Activated naive CD4-positive, alpha-beta T cell treated with anti-CD3 and anti-CD28 coated beads for 36 hours (primary cell): ENCODE measurements at places on chromosomes 5 and 9. TPM values are rescaled to one million over a fixed set of nuclear protein-coding genes. Genes with fewer than 3 reads are reported as not detected.

DNA sequence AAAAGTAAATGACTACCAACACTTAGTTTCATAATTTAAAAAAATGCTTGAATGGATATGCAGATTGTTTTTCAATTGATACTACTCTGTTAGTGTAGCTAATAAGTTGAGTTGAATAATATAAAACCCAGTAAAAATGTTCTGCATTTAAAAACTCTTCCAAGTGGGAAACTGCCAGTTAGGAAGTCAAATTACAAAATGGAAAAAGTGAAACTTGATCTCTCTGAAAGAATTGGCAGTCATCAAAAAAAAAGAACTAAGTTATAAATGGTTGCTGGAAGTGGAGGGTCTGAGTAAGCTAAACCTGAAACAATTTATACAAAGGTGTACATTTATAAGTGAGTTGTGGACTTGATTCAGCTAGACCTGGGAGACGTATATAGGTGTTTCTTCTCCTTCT lies 52.4 kb downstream of the VCAN start:
- no peaks in the 10 kb centered on the region for H3K4me1 ChIP-seq
- no peak for DNase-seq
- no peaks in the 10 kb centered on the region for H3K36me3 ChIP-seq
- H3K27me3 ChIP-seq = peaks cover 6% of the 10 kb centered on the region

DNA sequence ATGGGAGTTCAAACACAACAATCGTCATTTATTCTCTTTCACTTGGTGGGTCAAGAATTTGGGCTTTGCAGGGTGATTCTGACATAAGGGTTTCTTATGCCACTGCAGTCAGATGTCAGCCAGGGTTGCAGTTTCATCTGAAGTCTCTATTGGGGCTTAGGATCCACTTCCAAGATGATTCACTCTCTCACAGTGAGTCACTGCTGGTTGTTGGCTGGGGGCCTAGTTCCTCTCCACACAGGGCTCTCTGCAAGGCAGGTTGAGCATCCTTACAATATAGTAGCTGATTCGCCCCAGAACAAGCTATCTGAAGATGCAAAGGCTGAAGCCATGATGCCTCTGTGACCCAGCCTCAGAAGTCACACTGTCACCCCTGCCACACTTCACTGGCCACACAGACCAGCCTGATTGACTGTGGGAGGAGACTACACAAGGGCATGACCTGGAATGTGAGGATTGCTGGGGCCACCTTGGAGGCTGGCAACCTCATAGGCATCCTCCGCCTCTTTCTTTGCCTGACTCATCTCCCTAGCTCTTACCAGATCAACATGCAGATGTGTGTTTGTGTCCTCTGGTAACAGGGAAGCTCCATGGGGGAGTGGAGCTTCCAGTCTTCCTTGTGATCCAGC lies 4.5 kb upstream of the CARD19 start:
- H3K4me3 ChIP-seq = no peak overlapping the region
- peaks cover 70% of the 10 kb centered on the region for H3K4me1 ChIP-seq
- H3K36me3 ChIP-seq = peaks cover 29% of the 10 kb centered on the region

- H3K36me3 ChIP-seq = no peaks in the 10 kb centered on the region
- no peaks in the 10 kb centered on the region for H3K4me1 ChIP-seq
- no peak overlapping the region for H3K27ac ChIP-seq
- DNase-seq = no peak
- H3K4me3 ChIP-seq = no peak overlapping the region
These were observed 110.9 kb downstream of the NXNL2 start for GRCh38 chr9:88645879-88646199.

The CENPH gene
- 93.0 TPM for total RNA-seq

The ROR2 gene
- not detected for total RNA-seq
